ENCODE measurements at places on chromosomes 12 and 14.

DNA sequence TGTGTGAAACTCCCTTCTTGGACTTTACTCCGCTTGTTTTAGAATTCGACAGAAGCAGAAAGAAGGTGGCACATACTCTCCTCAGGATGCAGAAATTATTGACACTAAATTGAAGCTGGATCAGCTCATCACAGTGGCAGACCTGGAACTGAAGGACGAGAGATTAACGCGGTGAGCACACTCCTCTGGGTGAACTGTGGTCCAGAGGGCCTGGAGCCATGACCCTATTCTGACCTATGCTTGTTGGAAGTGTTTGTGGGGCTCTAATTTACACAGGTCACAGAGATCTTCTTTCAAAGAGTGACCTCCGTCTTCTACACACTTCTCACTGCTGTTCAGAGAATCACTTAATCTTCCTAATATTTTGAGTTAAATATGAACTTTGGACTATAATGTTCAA, 72.5 kb upstream of the MYF6 start:
- no peak for DNase-seq

DNA sequence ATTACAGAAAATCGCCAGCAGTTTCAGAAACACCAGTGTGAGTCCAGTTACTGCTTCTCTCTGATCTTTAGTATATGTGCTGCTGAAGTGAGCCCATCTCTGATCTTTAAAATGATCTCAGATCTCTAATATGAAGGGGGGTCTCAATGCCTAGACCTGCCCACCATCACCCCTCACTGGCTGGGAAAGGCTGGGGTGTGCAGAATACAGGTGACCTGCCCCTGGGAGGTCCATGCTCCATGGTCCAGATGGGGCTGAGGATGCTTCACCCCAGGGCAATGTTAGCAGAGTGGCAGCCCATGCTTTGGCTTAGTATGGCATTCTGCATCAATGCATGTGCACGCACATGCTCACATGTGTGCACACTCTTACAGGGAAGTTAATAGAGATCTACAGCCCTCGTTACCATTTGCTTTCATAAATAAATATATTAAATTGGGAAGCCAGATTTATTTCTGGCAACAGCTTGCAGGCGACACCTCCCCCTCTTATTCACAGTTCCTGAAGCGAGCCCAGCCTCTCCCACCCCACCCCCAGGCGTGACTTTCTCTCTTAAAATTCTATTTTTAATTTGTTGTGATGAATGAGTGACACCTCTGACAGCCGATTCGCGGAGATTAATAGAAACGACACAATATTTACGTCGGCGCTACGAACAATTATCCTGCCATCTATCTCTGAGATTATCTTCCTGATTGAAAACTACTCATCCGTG, 104.7 kb upstream of the ESRRB start:
- DNase-seq, result no peak

DNA sequence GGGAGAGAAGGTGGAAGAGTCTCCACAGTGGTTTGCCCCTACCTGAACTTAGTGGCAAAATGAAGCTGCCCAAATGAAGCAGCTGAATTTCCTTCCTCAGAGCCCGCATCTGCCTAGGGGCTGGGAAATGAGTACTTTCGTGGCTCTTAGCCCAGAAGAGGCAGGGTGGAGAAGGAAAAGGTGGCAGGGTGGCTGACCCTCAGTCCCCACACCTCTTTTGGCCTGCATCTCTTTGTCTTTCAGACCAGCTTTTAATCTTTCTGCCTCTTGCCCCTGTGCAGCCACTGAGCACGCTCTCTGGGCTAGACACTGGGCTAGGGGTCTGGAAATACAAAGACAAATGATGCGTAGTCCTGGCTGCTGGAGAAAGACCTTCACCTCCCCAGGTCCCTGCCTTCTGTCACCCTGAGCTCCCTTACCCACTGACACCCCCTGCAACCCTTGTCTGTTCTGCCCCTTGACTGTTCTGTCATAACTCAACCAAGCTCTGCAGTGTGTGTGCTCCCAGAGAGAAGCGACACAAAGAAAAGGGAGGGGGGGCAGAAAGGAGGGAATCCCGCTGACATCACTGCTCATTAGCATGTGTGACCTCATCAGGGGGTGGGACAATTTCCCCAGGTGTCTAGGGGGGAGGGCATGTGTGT, 371 bp upstream of the REM2 start:
- no peak for DNase-seq

DNA sequence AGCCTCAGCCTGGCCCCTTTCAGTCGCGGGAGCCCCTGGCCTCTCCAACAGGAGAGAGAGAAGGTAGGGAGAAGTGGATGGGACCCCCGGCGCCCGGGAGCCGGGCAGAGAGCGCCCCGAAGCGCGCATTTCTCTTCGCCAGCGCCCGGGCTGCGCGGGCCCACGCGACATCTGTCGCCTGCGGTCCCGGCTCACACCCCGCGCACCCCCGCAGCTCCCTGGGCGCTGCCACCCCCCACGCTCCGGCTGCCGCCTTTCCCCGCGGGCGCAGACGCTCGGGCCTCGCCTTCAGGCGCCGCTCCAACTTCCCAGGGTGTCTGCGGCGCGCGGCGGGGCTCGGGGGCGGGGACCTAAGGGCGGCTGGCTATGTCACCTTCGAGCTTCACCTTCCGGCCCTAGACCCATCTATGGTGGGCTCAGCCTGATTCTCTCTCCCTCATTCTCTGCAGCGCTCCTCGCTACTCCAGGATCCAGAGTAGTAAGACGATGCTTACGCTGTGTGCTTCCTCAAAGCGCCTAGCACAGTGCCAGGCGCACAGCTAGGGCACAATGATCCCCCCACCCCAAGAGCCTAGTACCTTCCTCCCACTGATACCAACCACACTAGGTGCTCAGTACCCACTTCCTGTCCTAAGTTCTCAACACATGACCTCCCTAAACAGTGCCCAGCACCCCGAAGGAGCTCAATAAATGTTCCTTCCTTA, 1.6 kb downstream of the HRK start:
- peak; percentile 31 for DNase-seq
